ENCODE measurements at places on chromosomes 2 and 18.

DNA sequence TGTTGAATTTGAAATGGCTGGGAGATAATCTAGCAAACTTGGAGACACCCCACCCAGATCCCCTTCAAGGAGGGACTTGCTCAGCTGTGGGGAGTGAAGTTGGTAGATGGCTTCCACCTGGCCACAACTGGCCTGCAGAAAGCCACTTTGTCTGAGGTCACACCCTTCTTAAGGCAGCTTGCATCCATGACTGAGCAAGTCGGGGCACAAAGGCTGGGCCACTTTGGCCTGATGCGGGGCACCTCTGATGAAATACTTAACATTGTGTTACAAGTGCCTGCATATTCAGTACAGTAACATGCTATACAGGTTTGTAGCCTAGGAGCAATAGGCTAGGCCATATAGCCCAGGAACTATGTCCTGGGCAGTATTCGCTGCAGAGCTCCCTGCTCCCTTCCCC is 13.4 kb upstream of the RPL37A start:
- no peak for DNase-seq

DNA sequence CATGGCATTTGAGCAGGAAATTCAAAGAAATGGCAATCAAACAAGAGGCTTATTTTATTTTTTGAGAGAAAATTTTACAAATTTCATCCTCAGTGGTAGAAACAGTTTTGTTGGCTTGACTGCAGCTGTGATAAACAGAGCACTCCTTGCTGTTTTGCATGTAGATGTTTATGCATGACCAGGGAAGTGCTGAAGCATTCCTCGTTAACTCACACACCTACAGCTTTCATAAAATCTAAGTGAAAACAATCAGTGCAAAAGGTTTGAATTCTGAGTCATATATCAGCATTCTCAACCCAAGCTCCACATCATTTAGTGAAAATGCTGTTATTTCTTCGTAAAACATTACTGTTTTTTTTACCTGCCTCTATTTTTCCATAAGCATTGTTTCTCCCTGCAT is 146.6 kb upstream of the CCDC68 start:
- no peak for DNase-seq

DNA sequence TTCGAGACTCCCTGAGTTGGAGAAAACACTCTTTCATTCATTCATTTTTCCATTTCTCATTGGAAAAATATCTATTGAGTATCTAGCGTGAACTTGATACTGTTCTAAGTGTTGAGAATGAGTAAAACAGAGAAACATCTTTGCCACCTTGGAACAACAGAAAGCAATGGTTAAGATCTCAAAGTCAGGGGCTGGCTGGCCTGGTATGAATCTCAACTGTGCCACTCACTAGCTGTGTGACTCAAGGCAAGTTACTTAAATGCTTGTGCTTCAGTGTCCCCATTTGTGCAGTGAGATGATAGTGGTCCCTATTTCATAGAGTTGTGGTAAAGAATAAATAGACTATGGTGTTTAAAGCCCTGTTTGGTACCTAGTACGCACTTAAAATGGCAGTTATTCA is 415.2 kb downstream of the NBAS start:
- no peak for DNase-seq

GRCh38 chr2:201353116-201353515 is 4.0 kb downstream of the FLACC1 start:
- DNase-seq: no peak
